ENCODE measurements at places on chromosomes 3 and 15.
A peak's percentile ranks its signal among the peaks of the same experiment; 100 is the strongest.

- no peak for DNase-seq
Observed at GRCh38 chr3:123149525-123149924, 52.2 kb upstream of the SEC22A start.

DNA sequence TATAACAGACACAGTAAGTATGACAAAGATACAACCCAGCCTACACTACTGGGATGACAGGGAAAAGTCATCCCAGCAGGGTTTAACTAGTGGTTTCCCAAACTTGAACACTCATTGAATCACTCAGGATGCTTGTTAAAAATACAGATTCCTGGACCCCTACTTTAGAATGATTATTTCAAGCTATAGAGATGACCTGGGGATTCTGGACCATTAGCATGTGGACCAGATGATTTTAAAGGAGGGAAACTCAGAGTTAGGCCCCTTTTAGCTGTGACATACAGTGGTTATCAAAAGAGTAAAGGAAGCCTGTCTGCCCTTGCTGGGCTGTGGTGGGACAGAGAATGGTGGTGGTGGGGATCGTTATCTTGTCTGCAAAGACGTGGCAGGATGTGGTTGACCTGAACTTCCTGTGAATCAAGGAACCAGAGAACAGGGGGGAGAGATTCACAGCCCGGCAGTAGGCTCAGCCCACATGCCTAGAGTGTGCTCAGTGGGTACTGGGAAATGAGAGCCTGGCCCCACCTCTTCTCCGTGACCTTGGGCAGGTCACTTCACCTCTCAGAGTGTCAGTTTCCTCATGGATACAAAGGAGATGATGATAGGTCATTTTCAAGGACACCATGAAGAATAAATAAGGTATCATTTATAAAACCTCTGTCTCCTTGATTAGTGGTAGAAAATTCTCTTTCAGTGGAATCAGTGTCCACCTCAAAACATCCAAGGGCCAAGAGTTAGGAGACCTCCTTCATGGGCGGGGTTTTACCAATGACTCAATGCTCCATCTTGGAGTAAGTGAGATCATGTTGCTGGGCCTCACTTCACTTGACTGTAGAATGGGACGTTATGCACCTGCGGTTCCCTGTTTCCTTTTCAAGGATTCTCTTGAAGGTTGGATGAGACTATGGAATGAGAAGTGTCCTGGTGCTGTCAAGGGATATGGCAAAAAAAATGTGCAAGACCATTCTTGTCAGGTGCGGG lies 306.5 kb downstream of the RPLP1 start:
- DNase-seq, result peak; percentile 45

DNA sequence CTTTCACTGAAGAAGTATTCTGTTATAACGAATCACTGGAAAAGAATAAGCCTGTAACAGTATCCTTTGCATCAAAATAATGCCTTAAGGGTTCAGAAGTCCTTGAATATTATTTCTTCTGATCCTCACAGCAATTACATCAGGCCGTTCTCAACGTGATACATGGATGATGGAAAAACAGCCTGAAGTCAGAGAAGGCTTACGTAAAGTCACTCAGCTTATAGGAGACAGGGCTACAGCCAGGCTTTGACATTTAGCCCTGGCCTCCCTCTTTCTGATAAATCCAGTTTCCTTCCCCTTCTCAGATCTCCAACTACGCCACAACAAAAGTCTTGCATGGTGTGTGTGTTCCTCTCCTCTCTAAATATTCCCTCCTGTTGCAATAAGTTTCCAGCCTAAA lies 131.9 kb downstream of the ANO10 start:
- DNase-seq, result no peak

DNA sequence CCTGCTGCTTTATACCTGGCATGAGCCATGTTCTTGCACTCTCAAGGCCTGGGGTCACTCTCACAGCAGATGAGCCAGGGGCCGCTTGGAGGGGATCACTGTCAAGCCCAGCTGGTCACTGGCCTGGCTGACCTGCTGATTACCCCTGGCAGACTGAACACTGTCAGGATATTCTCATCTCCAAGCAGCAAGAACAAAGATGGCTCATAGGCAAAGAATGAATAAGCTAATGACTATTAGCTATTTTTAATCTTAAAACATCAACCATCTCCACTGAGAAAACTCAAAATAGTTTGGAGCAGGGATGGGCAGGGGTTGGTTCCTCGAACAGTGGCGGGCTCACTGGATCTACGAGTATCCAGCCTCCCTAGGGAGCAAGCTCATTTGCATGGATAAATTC lies 64.4 kb upstream of the ACAN start:
- no peak for DNase-seq

- DNase-seq, result peak; percentile 57
Observed at GRCh38 chr3:183825456-183826161, at the start of gene MAP6D1. Gene MAP6D1 (minus strand): TSS chr3:183825577. CDS start chr3:183825547, 30 bp downstream.

DNA sequence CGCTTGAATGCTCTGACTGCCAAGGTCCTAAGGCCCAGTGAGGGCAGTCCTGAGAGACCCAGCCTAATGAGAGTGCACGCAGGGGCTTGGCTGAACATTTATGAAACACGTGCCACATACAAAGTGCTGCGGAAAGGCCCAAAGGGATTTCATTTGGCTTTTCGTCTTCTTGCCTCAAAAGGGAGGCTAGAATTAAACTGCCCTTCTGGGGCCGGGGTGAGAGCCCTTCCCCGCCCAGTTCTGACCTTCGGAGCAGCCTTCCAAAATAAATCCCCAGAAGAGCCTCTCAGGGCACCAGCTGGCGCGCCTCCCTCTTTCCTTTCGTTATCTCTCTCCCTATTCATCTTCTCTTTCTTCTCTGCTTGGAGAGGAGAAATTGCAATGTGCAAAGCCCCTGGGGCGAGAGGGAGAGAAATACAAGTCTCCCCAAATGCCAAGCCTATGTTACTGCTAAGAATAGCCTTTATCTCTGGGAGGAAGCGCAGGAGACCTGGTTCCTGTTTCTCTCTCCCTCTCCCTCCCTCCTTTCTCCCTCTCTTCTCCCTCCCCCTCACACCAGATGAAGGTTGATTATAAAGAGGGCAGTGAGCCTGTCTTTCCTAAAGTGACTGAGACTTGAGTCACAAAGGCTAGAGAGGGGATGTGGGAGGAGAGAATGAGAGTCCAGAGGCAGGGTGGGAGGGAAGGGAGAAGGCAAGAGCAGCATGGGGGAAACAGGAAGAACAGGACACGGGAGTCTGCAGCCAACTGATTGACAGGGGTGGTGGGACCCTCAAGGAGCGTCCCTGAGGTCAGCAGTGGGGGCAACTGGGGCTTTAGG lies 36.7 kb upstream of the NDUFB4 start:
- peak; percentile 48 for DNase-seq

DNA sequence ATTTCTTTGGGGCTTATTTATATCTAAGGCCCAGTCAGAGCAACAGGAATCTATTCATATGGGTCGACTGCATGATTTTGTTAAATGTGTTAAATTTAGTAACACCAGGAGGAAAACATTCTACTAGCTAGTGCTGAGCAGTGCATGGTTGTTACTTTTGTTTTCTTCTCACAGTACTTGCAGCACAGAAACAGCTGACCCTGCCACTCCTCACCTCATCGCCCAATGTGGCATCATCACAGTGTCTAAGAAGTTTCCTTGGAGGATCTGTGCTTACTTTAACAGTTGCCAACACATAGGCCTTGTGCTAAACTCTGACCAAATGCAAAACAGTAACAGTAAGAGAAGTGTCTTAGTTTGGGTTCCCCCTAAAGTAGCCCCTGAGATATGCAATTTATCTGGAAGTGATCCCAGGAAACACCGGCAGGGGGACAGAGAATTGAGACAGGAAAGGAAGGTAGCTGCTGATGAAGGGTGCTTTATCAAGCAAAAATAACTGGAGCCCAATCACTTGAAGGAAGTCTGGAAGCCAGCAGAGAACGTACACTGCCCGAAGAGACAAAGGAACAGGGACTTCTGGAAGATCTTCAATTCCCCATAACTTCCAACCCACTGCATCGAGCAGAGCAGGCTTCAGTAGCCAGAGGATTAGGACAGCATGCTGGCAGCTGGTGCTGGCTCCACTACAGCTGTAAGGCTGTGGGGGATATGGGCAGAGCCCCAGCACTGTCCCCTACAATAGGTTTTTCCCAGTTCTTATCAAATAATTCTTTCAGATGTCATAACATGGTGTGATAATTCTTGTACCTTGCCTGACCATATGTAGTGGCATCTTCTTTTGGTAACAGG lies 36.0 kb upstream of the ULK4 start:
- peak; percentile 3 for DNase-seq

DNA sequence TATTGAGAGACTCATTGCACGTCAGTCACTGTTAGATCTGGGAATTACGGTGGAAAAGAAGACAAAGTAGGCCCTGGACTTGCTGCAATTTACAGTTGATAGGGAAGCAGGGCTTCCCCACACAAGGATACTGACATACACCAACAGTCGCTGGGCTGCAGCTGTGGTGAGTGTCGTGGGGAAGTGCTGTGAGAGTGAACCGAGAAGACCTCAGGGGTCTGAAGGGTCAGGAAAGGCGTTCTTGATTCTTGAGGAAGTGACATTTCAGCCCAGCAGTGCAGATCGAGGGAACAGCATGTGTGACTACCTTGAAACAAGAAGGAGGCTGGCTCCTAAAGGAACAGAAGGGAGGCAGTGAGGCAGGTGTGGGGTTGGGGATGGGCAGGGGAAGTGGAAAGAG lies 22.5 kb downstream of the MYZAP start:
- peak; percentile 30 for DNase-seq

- no peak for DNase-seq
Observed at GRCh38 chr15:92155934-92156333, 237.7 kb upstream of the ST8SIA2 start.

DNA sequence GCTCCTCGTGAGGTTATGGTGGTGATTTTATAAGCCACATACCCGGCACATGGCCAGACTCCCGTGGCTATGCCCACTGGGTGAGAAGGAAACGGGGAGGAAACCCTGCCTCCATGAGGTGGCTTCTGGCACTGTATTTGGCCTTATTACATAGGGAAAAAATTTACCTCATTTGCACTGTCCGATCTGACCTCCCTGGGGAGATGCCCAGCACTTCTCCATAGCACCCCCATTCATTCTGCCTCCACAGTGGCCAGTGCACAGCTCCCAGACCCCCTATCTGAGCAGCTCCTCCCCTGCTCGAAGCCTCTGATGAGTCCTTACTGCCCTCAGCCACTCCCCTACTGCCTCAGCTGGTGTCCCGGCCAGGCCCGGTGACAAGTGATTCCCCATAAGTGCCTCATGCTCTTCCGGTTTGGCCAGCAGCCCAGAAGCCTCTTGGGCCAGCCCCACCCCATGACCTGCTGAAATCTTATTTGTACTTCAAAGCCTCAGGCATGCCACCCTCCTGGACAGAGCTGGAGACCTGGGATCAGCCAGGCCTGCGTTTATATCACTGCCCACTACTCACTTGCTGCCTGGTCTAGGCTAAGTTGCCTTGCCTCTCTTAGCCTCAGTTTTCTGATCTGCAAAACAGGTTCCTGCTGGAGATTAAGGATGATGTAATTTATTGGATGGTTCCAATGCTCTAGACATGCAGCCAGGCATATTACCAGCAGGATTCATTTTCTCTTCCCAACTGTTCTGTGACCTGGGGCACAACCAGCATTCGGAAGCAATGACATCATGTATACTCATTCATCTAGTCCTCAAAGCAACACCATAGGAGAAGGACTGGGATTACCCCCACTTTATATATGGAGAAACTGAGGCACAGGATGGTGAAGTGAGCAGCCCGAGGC lies 30.6 kb upstream of the SLC6A6 start:
- peak; percentile 91 for DNase-seq

- no peak for DNase-seq
Observed at GRCh38 chr15:64000183-64000951, 45.9 kb downstream of the DAPK2 start.

DNA sequence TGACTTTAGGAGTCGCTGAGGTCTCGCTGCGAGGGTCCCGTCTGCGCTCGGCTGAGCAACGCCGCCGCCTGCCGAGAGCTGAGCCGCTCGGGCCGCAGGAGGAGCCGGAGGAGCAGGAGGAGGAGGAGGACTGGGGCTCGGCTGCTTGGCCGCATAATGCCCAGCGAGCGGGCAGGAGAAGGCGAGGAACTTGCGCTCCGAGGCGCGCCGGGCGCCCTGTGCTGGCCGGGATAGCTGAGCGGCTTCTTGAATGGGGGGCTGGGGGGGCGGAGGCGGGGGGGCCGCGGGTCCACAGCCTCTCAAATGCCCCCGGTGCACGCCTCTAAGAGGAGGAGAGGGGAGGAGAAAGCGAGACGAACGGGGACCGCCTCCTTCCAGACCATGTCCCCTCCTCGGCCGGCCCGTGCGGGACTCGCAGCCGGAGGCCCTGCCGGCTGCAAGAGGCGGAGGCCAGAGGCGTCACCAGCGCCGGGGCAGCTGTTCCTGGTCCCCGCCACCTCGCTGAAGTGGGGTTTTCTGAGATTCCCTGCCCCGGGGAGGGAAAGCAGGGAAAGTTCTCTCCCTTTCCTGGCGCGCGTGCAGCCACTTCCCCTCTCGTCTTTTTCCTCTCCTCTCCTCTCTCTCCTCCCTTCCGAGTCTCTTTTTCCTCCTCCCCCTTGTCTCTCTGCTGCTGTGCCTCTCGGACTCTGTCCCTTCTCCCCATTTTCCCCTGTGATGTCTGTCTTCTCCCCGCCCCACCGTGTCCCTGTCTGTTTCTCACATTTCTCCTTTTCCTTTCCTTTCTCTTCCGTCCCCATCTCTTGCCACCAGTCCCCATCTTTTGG lies at the start of gene ADAMTS9:
ADAMTS9 (minus strand) TSS at position 220 of the 824 bp plus-strand sequence. CDS start 343 bp downstream, outside the sequence.
- DNase-seq, result no peak

GRCh38 chr3:49076646-49077045 lies 17.2 kb downstream of the QRICH1 start:
- DNase-seq, result no peak

- no peak for DNase-seq
Observed at GRCh38 chr15:26045516-26045915, 182.4 kb upstream of the ATP10A start.

DNA sequence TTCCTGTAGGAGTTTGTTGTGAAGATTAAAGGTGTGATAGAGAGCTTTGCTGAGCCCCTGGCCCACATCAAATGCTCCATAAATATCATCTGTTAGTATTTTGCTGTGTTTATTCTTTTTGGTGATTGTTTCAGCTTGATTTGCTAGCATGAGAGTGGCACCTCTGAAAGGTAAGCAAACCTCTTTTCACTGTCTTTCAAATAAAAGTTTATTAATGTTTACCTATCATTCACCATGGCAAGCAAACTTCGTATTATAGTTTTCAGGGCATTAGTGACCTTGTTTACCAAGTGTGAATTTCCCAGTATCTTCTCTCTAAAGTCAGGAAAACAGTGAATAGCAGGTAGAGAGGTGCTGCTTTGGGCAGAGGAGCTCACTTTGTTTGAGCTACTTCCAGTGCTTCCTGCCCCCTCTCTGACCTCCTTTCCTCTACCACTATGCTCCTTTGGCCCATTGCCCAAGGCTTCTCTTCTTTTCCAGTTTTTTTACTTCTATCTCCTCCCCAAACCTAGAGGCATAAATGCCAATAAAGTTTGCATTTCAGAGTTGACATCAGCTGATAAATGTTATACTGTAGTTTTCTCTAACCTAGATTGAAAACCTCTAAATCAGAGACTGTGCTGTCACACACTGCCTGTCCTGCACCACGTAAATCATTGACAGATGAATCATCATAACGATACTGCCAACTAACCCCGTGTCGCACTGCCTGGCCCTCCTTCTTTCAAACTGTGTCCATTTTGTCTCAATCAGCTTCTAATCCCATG lies 569.0 kb downstream of the TUSC7 start:
- no peak for DNase-seq
